Keratinocyte (primary cell): ENCODE measurements at places on chromosomes 2 and 18.
A peak's percentile ranks its signal among the peaks of the same experiment; 100 is the strongest.

GRCh38 chr2:98801286-98801685 is 70.4 kb upstream of the MGAT4A start:
- DNase-seq, result no peak

GRCh38 chr2:140567734-140568133 is 1563.1 kb downstream of the LRP1B start:
- no peak for DNase-seq

GRCh38 chr18:49904871-49905555 is 91.7 kb upstream of the ACAA2 start:
- DNase-seq, result no peak

- DNase-seq, result no peak
Measured at GRCh38 chr18:58754544-58755068, 83.3 kb downstream of the MALT1 start.

DNA sequence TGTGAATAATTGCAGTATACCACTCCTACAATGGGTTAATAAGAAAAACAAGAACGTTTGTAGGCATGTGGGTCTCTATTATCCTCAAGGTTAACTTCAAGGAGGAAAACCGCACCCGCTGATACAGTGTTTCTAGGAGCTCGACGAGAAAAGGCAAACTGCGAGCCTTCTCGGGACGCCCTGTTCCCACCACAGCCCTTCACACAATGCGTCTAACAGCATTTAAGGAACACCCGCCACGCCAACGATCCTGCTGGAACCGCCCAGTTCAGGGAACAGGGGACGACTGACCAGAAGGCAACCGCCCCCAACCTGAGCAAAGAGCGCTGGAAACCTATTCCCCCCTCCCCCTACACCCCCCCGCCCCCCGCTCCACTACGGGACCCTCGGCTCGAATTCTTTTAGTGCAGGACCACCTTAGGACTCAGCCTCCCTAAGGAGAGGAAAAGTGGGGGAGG is 710 bp upstream of the TMSB10 start:
- no peak for DNase-seq

- no peak for DNase-seq
Measured at GRCh38 chr2:148362144-148362796, 282.3 kb upstream of the EPC2 start.

DNA sequence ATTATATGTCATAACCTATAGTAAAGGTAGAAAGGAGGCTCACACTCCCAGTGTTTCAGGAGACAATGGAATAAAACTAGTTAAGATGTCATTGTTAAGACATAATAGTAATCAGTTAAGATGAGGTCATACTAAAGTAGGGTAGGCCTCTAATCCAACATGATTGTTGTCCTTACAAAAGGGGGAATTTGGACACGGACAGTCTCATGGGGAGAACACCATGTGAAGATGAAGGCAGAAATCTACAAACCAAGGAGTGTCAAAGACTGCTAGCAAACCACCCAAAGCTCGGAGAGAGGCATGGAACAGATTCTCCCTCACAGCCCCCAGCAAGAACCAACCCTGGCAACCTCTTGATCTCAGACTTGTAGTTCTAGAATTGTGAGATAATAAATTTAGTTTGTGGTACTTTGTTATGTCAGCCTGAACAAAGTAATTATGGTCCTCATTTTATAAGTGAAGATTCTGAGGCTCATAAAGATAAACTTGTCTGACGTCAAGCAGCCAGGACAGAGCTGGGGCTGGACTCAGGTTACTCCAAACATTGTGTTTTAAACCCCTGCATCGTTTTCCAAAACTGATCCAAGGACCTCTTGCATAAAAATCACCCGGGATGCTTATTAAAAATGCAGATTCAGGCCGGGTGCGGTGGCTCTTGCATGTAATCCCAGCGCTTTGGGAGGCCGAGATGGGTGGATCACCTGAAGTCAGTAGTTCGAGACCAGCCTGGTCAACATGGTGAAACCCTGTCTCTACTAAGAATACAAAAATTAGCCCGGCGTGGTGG is 47.8 kb downstream of the CCDC195 start:
- no peak for DNase-seq

DNA sequence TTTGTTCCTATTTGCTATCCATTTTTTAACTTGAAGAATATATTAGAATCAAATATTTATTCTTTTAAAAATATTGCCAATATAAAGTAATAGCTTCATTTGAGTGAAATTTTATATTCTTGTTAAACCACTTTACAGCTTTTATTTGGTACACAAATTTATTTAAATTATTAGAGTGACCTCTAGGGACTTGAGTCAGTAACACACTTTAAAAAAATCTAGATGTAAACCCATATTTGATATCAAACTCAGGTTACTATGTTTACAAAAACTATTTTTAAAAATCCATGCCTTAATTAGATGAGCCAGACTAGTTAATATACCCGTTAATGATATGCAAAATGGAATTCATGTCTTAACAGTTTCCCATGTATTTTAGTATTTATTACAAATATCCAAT is 134.6 kb downstream of the MAP4K4 start:
- no peak for DNase-seq

GRCh38 chr2:232541961-232542714 is 2.6 kb downstream of the CHRNG start:
- DNase-seq, result no peak

GRCh38 chr2:12110481-12110880 is 364.0 kb downstream of the LPIN1 start:
- no peak for DNase-seq

DNA sequence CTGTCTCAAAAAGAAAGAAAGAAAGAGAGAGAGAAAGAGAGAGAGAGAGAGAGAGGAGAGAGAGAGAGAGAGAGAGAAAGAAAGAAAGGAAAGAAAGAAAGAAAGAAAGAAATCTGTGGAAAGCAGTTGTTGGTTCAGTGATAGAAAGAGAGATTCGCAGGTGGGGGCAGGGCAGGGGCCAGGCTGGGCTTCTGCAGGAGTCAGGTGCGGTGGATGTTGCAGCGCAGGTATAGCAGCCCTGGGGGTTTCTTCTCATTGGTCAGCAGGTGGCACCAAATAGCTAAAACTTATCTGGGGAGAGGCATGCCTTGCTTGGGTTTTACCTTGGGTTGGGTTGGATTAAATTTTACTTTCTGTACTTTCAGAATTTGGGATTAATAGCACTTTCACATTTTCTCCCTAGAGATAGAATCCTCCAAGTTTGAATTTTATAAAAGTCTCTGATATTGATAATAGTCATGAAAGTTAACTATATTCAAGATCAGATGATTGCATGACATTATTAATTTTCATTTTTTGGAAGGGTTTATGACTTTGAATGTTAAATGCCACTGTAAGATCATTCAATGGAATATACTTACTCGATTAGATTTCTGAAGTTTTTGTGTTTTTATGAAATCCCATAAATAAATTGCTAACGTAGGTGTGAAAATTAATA is 66.6 kb downstream of the SPTBN1 start:
- DNase-seq, result peak; percentile 46

- DNase-seq, result no peak
Measured at GRCh38 chr2:178297091-178297411, 102.7 kb downstream of the OSBPL6 start.

- DNase-seq, result no peak
Measured at GRCh38 chr2:70715071-70715985, 52.7 kb downstream of the ADD2 start.

DNA sequence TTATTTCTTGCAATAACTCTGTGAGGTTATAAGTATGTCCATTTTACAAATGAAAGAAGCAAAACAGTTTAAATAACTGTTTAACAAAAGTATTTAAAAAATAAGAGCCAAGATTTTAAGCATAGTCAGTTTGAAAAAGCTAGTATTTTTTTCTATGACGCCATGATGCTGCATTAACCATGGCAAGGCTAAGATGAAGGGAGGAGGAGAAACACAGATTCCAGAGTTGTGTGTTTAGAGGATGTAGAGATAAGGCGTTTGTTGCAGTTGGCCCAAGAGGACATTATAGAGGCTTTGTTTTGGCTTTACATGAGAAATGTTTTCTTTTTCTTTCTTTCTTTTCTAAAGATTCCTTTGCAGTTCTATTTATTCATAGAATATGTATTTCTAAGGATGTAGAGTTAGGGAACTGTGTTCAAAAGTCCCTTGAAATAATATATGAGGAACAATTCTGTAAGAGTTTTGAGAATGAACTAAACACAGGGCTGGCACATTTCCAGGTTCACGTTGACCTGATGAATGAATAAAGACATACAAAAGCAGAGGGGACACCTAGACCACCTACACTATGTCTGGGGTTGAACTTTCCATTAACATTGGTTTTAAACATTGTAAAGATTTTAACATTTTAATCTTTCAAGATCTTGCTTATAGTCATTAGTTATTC is 244.2 kb downstream of the KCNS3 start:
- DNase-seq, result no peak

DNA sequence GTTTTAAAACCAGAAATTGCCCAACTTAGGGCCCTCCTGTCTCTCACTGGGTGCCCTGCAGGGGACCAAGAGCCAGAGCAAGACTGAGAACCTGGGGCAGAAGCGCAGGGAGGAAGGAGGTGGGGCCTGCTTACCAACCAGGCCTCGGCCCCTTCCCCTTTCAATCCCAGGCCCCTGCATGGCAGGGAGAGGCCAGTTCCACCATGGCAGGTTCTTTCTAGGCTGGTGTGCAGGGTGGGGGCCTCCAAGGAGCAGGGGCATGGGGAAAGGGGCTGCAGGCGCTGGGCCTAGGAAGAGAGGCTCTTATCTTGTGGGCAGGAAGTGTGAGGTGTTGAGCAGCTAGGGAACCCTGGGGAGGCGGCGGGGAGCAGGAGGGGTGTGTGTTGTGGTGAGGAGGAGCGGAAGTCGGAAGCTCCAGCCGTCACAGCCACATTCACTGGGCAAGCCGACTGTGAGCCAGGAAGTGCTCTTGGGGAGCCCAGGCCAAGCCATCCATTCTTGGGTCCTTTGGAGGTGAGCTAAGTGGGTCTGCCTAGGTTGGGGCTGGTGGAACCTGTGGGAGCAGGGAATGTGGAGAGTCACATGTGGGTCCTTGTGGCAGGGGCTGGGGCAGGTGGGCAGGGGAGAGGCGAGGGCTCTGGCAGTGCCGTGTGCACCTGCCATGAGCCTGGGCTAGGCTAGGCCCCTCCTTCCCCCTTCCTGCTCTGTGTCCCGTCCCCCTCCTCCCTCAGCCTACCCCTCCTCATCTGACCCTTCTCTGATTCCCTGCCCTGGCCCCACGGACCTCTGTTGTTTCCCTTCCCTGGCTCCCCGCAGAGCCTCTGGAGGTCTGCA is at the start of gene PSD4:
Gene PSD4, plus strand, starts transcription at position 430 of the 834 bp plus-strand sequence. CDS start 8,486 bp downstream, outside the sequence.
- DNase-seq, result no peak

DNA sequence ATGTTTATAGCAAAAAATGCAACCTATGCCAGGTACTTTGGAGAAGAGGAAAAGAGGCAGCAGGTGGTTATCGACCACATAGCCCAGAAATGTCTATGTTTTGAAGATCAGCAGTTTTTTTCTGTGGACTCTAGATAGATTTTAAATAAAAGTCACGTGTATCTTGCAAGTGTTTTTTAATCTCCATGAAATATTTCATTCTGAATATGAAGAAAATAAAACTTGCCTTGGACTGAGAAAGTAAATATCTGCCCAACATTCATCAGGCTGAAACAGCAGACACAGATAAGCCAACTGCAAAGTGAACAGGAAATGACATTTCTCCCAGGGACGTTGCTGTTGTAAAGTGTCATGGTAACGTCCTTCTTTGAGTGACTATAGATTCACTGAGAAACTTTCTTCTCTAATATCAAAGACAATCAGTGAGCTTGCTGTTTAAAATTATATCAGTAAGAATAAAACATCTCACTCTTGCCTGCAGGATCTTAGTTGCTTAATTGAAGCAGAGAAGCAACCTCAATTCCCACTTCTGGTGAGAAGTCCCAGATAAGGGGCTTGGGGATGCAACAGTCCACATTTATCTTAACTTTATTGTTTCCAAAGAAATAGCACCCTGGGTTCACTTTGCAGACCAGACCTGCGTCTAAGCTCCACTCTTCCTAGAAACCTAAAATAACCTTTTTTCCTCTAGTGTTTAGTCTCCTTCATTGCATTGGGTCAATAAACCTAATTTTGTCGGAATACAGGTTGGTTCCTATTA is 6.3 kb downstream of the MYOM1 start:
- no peak for DNase-seq

DNA sequence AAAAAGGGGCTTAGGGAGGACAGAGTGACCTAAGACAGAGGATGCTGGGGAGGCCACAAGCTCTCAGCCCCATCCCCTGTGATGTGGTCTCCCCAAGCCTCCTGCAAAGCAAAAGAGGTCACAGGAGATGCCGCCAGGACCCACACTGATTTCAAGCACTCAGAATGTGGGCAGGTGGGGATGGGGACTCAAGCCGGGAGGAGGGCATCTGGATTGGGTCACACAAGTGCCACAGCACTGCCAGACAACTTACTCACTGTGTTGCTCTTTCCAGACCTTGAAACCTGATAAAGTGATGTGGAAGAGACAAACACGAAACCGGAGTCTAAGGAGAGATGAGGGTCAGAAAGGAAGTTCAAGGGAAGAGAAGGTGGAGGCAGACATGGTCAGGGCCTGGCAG is 95.7 kb downstream of the TTC32 start:
- DNase-seq, result no peak

DNA sequence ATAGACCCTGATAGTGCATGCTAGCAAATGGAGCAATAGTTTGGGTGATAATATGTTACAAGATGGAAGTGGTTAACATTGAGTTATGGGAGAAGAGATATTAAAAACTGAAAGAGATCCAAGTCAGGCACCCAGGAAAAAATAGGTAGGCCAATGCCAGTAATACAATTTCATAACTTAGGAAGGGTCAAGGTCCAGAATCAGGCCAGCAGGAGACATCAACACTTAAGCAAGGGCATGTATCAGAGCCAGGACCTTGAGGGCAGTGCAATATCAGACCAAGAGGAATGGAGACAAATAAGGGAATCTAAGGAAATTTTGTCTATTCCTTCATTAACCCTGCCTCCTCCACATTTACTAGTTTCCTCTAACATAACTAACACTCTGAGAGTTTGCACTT is 124.1 kb upstream of the NYAP2 start:
- no peak for DNase-seq

DNA sequence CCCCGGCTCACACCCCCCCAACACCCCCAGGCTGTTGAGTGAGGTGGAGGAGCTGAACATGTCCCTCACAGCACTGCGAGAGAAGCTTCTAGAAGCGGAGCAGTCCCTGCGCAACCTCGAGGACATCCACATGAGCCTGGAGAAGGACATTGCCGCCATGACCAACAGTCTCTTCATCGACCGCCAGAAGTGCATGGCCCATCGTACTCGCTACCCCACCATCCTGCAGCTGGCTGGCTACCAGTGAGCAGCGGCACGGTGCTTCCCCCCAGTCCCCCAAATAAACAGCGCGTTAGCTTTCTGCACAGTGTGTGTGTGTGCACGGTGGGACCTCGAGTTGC is 5.3 kb downstream of the TEKT4 start:
- DNase-seq, result no peak
